B cell (primary cell): ENCODE measurements at places on chromosomes 4 and X.

DNA sequence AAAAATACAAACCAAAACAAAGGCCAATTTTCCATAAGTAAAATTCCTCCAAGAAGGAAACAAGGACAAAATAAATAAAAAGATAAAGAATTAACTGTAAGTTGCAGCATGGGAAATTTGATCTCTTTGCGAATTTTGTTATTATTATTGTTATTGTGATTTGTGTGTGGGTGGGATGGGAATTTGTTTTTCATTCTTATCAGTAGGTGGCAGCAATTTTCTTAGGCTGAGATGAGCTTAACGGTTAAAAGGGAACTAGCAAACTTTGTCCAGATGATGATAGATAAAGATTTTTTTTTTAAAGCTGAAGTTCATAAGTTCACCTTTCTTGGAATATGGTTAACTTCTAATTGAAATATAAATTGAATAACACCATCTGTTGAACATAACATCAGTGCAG, 83.2 kb upstream of the IL1RAPL2 start:
- no peak for DNase-seq

- DNase-seq: no peak
Observed at GRCh38 chrX:47184486-47184885, 9.1 kb upstream of the UBA1 start.

DNA sequence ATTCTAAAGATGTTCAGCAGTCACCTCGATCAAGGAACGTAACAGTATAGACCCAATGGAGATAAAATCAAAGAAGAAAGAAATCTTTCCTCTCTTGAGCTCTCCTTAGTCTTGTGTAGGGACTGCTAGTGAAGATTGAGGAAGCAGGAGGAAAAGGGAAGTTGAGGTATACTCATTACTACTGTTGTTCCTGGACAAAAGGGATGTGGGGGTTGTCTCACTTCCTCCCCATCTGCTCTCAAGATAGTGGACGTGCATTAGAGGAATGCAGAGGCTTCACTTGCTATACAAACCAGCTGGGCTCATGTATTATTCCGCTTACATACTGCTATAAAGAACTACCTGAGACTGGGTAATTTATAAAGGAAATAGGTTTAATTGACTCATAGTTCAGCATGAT, 208.9 kb upstream of the ARHGEF9 start:
- no peak for DNase-seq

DNA sequence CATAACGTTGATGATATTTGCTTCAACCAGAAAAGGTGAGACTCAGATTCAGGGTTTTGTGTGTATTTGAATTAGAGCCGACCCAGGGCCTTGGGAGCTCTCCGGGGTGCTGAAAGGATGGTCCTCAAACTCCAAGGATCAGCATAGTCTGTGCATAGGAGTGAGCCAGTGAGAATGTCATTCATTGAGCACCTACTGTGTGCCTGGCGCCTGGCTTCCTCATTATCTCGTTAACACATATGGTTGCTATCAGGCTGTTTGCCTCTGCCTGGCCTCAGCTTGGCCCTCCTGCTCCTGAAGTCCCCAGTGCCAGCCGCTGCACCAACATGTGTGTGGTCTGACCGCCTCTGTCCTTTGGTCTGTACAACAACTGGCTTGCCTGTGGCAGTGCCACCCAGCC, 25.1 kb upstream of the JAKMIP1 start:
- DNase-seq: no peak

DNA sequence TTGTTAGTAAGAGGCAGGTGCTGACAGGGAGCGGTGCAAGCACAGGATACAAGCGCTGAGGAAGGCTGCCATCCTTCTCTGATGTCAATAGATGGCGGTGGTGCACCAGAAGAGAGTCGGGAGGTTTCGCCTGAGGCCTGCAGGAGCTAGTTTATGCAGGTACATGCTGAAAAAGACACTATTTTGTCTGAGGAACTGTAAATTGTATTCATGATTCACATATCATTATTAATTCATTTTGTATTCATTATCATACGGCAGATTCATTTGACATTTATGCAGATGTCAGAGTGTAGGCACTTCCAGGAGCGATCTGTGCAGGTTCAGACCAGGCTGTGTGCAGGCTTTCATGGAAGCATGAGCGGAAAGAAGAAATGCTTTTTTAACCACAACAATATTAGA, 824.0 kb downstream of the STIM2 start:
- no peak for DNase-seq

DNA sequence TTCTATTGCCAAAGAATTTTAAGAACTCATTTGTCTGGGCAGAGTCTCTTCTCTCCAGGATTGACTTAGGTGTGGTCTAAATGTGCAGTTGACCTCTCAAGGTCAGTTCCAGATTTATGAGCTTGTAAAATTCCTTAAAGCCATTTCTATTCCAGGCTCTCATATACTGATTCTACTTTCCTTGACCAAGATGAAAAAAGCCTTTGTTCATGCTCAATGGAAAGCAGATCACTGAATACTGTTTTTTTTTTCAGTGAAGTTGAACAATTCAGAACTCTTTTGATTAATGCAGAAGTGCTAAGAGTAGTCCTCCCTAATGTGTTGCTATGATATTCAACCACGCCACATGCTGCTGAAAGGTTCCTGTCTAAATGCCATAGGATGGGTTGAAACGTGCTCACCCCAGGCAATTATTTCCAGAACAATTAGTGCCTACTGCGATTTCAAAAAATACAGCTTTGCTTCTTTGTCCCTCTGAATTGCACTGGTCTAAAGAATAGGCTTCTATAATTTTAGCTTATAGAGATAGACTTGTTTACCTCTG, 312.4 kb upstream of the PABPC5 start:
- no peak for DNase-seq

DNA sequence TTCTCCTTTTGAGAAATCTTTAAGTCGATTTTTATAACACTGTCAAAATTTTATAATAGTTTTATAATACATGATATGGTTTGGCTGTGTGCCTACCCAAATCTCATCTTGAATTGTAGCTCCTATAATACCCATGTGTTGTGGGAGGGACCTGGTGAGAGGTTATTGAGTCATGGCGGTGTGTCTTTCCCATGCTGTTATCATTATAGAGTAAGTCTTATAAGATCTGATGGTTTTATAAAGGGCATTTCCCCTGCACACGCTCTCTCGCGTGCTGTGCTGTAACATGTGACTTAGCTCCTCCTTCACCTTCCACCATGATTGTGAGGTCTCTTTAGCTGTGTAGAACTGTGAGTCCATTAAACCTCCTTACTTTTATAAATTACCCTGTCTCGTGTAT, 364.0 kb upstream of the SPANXN4 start:
- DNase-seq: no peak

DNA sequence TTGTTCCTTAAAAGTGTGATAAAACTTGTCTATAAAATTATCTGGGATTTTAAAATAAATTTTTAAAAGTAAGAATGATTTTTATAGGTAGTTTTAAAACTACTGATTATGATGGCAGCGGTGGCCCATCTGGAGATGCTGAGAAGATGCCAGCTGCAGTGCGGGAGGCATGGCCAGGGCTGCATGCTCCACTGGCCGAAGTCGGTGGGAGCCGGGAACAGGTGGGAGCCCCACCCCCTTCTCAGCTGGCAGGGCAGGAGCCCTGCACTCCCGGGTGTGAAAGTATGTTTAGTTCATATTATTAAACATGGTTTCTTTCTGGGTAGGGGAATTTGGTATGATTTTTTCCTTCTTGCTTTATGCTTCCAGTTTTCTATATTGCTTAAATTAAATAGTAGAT, 63.8 kb downstream of the CORIN start:
- no peak for DNase-seq

- no peak for DNase-seq
Observed at GRCh38 chr4:3299122-3299975, 6.5 kb downstream of the RGS12 start.

DNA sequence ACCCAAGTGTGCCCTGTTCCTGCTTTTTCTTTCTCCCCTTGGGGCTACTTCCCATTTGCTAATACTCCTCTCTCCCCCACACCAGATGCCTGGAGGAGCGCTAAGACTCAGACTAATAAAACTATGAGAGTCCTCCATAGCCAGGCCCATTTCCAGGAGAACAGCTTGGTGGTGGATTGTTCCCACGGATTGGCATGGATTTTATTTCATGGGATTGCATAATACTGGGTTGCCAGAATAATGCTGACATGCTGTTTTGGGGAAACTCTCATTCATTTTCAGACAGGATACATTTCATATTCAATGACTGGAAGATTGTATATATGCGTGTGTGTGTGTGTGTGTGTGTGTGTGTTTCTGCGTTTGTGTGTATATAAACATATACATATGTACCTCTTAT, 447.5 kb upstream of the PITX2 start:
- no peak for DNase-seq

- no peak for DNase-seq
Observed at GRCh38 chrX:82412858-82413257, 1095.2 kb upstream of the POU3F4 start.

GRCh38 chr4:53852343-53852742, 212.1 kb downstream of the CHIC2 start:
- DNase-seq: no peak

GRCh38 chrX:150063138-150063518, 124.8 kb upstream of the EOLA2 start:
- no peak for DNase-seq

GRCh38 chrX:39418254-39418704, 617.0 kb downstream of the MID1IP1 start:
- DNase-seq: no peak
